Stimulated activated CD4-positive, alpha-beta T cell treated with anti-CD3 and anti-CD28 coated beads, Interleukin-4, amount 100 ng/mL, for 1 hour (primary cell): ENCODE measurements at places on chromosomes 7 and 10.
A peak's percentile ranks its signal among the peaks of the same experiment; 100 is the strongest.

GRCh38 chr10:93199191-93199751 is 125.6 kb downstream of the CYP26A1 start:
- DNase-seq, result no peak

DNA sequence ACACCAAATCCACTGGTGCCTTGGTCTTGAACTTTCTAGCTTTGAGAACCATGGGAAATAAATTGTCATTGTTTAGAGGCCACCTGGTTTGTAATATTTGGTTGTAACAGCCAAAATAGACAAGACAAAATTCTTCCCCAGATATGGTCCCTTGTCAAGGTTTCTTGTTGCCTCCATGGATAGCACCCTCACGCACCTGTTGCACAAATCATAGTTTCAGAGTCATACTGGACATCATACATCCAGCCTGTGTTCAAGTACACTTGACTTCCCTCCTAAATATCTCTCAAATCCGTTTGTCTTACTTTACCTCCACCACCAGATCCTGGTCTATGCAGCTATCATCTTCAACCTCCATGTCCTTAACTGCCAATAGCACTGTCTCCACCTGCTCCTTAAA is 256.7 kb upstream of the IGFBP3 start:
- DNase-seq, result no peak

GRCh38 chr10:132912713-132913558 is 29.4 kb downstream of the CFAP46 start:
- no peak for DNase-seq

GRCh38 chr7:7566651-7567611 is at the start of gene MIOS:
TSS of gene MIOS (plus strand) at chr7:7566884. CDS start at chr7:7572476, 5,592 bp downstream.
- peak; percentile 81 for DNase-seq

GRCh38 chr7:27377988-27378387 is 135.4 kb downstream of the EVX1 start:
- DNase-seq, result no peak

GRCh38 chr10:111439034-111439842 is 362.4 kb downstream of the ADRA2A start:
- no peak for DNase-seq

DNA sequence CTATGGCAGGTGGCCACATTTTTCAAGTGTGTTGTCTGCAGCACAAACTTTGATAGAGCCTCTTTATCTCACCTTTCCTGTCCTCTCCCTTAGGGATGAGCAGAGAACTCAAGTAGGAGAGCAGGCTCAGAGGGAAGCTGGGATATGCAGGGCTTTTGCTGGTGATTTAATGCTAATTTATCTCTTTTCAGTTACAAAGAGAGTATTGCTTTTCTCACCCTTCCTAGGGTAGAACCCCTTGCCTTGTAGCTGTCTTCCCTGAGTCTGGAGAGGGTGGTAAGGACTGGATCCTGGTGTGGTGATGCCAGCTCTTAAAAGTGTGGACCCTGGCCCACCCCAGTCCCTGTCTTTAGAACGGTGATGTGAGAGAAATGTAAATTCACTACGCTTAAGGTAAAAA is 1061.4 kb downstream of the TYW1 start:
- DNase-seq, result no peak

GRCh38 chr10:97185326-97186058 is at the start of gene SLIT1:
TSS of gene SLIT1 (minus strand) at chr10:97185959. CDS start at chr10:97185674, 285 bp downstream.
- DNase-seq, result no peak

DNA sequence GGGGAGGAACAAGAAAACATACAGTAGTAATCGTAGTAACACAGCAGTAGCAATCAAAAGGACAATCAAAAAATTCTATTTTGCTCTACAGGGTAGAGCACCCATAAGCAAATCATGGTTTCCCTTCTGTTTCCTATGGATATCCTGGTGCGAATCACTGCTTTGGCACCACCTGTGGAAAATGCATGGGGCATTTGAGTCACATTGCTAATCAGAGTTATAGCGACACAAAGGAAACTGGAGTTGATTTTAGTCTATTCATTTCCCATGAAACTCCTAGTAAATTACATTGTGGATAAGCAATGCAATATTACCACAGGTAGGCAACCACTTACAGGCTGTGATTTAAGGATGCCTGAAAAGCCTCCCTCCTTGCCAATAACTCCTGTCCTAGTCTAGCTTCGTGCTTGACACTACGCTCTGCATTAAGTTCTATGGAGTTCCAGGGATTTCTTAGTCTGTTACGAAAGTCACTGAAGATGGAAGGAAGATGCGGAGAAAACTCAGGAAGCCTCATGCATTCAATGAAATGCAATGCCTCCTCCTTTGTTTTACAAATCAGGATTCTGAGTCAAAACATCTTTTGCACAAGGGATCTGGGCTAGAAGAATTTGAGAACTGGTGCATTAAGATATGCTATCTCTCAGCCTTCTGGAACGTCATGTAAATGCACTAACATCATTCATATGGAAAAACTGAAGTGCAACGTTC is 188.4 kb downstream of the DGKI start:
- DNase-seq, result no peak

DNA sequence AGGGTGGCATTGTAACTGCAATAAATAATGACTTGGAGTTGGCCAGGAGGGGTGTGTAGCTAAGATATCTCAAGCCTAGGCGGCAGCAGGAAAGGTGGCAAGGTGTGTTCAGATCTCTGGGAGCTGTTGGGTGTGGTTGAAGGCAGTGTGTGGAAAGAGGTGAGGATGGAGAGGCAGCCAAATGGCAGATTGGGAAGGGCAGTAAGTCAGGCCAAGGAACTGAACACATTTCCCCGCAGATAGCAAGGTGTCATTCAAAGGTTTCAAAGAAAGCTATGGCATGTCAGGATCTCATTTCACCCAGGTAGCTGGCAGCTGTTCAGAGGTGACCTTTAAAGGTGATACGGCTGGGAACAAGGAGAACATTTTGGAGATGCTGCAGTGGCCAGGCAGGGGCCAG is 586.0 kb upstream of the MGMT start:
- no peak for DNase-seq

GRCh38 chr10:103888113-103888841 is 29.7 kb downstream of the STN1 start:
- peak; percentile 11 for DNase-seq

DNA sequence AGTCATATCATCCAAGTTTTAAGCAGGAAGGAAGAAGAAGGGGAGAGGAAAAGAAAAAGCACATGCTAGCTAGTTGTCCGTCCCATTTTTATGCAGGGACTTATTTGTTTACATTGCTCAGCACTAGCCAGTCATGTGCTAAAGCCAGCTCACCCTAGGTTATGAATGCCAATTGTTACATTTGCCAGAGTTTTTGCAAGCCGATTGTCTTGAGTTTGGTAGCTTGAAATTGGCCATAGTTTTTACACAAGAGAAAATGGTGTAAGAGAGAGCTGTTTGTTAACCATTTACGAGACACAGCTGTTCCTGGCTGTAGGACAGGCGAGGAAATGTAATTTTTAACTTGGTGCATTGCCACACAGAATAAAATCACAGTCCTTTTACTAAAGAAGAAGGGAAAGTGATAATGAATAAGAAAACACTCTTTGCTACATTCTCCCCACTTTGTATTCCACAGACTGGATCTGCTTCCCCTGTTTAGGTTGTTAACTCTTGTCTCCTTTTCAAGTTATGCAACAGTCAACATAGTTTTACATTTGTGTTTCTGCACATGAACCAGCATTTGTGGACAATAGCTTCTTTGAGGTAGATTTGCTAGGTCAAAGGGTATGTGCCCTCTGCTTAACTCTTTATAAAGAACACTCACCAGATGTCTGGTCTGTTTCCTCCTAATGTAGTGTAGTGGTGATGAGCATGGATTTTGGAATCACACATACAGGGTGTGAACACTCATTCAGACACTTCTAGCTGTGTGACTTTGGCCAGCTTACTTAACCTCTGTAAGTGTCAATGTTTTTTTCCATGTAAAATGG is 357.2 kb downstream of the LRMDA start:
- DNase-seq, result no peak

DNA sequence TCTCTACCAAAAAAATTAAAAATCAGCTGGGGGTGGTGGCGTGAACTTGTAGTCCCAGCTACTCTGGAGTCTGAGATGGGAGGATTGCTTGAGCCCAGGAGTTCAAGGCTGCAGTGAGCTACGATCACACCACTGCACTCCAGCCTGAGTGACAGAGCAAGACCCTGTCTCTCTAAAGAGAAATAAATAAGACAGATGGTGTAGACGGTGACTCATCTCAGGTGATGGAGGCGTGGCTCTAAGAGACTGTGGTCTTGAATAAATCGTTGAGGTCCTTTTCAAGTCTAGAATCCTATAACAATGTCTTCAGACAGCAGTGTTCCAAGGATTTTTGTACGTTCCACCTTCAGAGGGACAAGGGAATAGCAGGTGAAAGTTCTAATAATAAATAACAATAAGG is 53.8 kb upstream of the PFKFB3 start:
- no peak for DNase-seq
